ENCODE measurements at places on chromosomes 2 and 18.
A peak's percentile ranks its signal among the peaks of the same experiment; 100 is the strongest.

GRCh38 chr2:180790891-180791290 is 189.5 kb upstream of the UBE2E3 start:
- DNase-seq = no peak

GRCh38 chr2:19226386-19226785 is 132.0 kb downstream of the OSR1 start:
- DNase-seq = no peak

DNA sequence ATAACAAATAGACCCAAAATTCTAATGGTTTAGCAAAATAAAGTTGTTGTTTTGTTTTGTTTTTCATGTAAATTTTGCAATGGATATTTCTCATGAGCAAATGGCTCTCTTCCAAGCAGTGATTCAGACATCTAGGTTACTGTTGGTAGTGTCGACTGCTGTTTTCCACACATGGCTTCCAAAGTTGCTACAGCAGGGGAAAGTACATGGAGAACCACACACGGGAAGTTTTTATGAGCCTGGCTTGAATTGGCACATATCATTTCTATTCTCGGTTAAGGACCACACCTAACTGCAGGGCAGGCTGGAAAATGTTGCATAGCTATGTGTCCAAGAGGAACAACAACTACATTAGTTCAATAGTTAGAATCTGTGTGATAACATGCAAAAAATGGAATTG is 262.1 kb downstream of the GALNT13 start:
- DNase-seq = no peak

DNA sequence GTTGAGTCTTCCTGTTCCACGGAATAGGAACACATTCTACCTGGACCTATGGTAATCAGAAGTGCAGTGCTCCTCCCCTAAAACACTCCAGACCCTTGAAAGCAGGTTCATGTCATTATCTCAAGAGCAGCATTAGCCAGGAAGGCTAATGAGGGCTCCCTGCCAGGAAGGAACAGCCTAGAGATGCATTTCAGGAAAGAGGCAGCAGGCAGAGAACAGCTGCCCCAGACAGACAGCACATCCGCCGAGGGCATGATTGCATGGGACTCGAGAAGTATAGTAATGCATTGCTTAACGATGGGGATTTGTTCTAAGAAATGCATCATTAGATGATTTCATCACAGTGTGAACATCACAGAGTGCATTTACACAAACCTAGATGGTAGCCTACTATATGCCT is 171.5 kb downstream of the ALK start:
- DNase-seq = no peak

DNA sequence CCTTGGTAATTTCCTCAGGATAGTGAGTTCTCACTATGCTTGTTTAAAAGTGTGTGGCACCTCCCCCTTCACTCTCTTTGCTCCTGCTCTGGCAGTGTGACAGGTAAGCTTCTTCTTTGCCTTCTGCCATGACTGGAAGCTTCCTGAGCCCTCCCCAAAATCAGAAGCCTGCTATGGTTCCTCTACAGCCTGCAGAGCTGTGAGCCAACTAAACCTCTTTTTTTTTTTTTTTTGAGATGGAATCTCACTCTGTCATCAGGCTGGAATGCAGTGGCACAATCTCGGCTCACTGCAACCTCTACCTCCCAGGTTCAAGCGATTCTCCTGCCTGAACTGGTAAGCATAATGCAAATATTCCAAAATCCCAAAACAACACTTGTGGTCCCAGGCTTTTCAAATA is 80.0 kb downstream of the SOWAHC start:
- DNase-seq = no peak

DNA sequence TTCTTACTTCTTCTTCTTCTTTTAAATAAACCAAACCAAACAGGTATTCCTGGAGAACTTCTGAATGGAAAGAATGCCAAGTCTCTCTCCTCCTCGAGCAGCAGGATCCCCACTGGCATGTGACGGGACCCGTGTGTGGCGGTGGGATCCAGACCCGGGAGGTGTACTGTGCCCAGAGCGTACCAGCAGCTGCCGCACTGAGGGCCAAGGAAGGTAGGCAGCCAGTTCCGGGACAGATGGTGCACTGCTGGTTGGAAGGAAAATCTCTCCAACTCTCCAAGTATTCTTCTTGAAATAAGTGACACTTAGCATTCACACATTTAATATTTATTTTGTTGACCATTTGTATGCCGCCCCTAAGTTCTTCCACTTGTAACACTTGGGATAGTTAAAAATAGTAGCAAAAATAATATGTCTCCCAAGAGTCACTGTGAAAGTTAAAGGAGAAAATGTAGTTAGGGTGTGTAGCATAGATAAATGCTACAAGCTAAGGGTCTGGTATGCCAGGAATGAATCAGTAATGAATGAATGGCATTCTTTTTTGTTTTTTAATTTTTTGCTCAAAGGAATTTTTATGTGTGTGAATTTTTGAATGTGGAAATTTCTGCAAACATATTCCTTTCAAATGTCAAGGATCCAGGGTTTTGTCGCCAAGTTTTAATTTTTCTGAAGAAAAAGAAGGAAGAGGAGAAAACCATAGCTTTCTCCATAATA is 349.9 kb downstream of the THSD7B start:
- DNase-seq = no peak

DNA sequence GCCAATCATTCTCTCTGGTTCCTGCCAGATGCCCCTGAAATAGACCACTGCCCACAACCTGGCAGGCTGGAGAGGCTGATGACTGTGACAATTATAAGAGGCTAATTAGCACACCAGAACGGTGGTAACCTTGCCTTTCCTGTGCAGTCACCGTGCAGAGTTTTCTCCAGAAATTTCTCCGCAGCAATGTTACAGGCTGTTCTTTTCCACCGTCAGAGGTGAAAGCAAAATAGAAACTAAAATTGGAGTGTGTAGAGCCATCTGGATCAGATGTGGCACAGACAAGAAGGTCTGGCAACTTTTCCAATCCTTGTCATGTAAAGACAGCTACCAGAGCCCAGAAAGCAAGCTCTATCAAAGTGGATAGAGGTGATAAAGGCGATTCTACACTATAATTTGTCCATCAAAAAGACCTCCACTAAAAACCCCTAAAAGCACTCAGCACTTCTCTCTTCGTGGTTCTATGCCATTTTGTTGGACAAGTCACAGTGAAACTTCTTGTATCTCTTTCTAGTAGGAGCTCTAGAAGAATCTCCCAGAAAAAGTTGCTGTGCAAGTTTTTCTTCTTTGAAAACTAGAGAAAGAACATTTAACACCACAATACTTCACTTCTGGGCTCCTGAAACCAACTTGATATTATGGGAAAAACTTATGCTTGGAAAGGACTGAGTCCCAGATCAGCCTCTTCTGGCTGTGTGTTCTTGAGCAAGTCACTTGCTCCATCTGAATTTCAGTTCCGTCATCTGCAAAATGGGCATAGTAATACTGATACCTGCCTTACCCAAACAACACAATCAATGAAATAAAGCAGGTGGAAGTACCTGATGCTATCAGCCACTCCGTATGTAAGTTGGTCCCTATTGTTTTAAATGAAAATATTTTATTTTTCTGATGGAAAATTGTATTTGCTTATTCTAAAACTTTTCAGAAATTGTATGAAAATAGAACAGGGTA is 295.6 kb upstream of the DLGAP1 start:
- DNase-seq = no peak

- DNase-seq = no peak
These were observed 640.4 kb upstream of the CHAC2 start for GRCh38 chr2:53127061-53127650.

DNA sequence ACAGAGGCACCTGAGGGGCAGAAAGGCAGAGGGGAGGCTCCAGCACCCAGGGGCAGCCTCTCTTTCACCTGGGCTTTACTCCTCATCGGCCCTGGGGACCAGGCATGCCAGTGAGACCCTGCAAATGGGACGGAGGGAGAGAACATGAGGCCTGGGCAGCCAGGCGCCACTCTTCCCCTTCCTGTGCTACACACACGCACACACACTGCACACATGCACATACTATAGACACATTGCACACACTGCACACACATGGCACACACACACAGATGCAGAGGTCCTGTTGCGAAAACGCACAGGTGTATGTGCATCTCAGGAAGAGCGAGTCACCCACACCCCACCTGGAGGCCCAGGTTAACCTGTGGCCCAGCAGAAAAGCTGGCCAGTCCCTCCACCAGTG is 3.4 kb upstream of the RAB6D start:
- DNase-seq = no peak

GRCh38 chr2:60519231-60519863 is 34.1 kb downstream of the BCL11A start:
- no peak for DNase-seq

DNA sequence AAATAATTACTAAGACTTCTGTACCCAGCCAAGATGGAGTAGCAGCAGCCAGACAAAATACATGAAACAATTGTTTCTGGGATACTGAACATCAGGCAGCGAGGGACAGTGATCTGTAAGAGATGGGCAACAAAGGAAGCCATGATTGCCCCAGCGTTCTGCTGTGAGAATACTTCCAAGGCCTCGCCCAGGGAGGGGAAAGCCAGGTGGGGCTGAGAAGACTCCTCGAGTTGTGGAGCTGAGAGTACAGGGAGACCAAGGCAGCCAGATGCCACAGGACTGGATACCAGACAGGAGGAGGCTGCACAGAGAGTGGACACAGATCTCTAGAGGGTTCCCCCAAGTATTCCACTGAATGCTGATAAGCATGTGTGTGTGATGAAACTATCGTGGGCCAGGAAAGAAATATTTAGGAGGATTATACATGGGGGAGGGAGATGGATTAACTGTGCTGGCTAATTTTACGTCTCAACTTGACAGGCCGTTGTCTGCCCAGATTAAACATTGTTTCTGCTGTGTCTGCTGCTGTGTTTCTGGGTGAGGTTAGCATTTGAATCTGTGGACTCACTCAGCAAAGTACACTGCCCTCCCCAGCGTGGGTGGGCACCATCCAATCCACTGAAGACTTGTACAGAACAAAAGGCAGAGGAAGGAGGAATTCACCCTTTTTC is 10.2 kb upstream of the LIMS2 start:
- no peak for DNase-seq

DNA sequence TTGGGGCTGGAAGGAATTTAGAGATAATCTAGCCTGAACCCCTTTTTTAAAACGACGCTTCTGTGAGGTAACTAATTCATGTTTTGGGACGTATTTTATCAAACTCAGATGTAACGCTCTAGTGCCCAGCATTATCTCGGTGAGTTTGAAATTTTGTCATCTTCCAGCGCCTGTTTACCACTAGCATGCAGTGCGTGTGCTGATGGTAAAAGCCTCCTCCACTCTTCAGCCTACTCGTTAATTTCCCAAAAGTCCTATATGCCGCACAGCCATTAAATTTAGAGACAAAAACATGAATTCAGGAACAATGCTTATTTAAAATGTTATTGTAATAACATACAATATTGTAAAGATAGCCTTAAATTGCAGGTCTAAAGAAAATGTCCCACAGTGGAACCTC is 2.8 kb downstream of the ZCCHC2 start:
- DNase-seq = peak; percentile 45

- DNase-seq = no peak
These were observed 693.5 kb downstream of the CBLN2 start for GRCh38 chr18:71850602-71851001.

- peak; percentile 53 for DNase-seq
These were observed 445 bp downstream of the MEX3C start for GRCh38 chr18:51196811-51197660.

DNA sequence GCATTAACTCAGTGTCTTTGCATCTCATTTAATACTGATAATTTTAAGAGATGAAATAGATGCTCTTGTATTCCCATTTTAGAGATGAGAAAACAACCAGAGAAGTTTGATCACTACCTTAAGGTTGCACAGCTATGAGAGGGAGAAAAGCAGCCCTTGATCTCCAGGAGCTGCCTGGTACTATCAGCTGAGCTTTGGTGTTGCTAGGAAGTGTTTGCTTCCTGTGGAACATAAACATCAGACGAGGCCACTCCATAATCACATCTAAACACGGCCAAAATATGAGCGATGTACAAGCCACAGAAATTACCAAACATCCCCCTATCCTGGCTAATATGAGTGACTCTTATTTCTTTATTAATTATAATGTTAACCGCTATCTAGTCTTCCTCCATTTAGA is 620 bp upstream of the WDFY1 start:
- no peak for DNase-seq

GRCh38 chr2:66389651-66390131 is 45.2 kb upstream of the MEIS1 start:
- DNase-seq = no peak

DNA sequence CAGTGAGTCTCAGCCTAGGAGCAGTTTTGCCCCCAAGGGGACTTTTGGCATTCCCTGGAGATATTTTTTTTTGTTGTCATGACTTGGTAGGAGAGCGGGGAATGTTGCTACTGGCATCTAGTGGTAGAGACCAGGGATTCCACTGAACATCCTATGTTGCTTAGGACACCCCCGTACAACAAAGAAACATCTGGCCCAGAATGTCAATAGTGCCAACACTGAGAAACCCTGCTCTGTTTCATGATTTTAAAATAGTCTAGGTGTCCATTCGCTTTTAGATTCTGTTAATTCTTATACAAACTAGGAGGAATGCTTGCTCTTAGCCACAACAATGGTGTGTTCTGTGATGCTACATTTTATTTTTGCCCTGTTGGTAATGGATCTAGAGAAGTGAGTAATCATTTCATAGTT is 225.8 kb upstream of the SIX3 start:
- DNase-seq = no peak

DNA sequence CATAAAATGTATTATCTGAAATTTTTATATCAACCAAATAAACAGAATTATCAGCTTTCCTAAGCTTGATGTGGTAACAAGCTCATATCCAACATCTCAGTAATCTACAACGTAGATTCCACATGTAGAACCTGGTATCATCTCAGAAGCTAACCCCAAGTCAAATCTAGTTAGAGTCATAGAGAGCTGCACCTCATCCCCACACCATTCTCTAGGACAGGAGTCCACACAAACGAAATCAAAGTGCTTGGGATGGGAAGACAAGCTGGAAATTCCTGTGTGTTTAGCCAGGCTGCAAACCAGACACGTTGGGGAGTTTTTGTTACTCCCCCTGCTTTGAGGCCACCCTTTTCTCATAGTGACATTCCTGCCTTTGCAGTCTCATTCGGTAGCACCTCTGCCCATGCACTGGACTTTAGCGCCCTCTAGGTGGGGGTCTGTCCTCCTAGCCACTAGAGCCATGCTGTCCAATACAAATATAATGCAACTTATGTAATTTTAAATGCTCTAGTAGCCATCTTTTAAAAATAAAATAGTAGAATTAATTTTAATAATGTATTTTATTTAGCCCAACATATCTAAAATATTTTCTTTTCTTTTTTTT is 28.1 kb upstream of the SATB2 start:
- peak; percentile 42 for DNase-seq

GRCh38 chr2:9417725-9418124 is 5.6 kb downstream of the ITGB1BP1 start:
- DNase-seq = no peak

DNA sequence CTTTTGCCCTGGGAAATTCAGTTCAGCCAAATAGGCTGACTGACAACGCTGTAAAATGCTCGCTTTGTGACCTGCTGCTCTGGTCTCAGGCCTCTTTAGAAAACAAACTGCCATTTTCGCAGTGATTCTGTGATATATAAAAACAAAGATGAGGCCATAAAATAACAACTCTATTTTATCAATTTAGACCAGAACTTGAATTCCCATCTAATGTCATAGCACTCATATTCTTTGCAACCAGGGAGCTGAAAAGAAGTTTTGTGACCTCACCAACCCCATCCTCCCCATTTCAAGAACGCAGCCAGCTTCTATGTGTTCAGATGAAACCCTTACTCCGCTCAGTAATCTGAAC is 40.3 kb downstream of the TCF4 start:
- no peak for DNase-seq

Measured in GM13977 (cell line).